ENCODE measurements at places on chromosomes 11 and 22.
A peak's percentile ranks its signal among the peaks of the same experiment; 100 is the strongest.

GRCh38 chr11:98277251-98277912 is 743.4 kb upstream of the CNTN5 start:
- no peak for DNase-seq

DNA sequence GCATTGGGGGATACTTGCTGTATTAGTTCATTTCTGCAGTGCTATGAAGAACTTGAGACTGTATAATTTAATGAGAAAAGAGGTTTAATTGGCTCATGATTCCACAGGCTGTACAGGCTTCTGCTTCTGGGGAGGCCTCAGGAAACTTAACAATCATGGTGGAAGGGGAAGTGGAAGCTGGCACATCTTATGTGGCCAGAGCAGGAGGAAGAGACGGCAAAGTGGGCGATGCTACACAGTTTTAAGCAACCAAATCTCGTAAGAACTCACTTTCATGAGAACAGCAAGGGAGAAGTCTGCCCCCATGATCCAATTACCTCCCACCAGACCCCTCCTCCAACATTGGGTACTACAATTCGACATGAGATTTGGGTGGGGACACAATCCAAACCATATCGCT is 55.1 kb downstream of the TMPRSS5 start:
- DNase-seq = no peak

- peak; percentile 25 for DNase-seq
Observed at GRCh38 chr11:9757809-9758636, 94.1 kb downstream of the SWAP70 start.

GRCh38 chr22:42367980-42368378 is 64.2 kb downstream of the NFAM1 start:
- DNase-seq = no peak

- DNase-seq = no peak
Observed at GRCh38 chr11:61924064-61924455, 6.7 kb upstream of the RAB3IL1 start.

DNA sequence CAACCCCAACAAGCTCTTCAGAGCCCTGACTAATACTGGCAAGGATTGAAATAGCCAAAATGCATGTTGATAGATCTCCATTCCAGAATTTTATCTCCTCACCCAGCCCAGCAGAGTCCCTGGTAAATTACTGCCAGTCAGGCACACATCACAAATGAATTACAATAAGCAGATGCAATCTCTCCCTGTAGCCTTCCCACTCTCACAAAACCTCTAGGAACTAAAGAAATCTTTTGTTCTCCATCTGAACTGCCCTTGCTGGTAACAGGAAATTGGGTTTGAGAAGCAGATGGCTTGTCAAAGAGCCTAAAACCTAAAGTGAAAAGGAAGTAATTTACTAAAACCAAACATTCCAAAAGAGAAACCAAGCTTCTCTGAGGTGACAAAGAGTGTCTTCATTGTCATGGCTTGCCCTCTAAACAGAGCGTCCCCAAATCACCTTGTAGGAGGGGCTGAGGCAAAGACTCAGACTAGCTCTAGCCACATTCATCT is 59.5 kb downstream of the FAM168A start:
- DNase-seq = no peak

GRCh38 chr11:64021757-64022093 is 14.0 kb upstream of the FLRT1 start:
- no peak for DNase-seq

All from renal cortical epithelial cell (primary cell).